ENCODE measurements at places on chromosomes 1 and 21.
A peak's percentile ranks its signal among the peaks of the same experiment; 100 is the strongest.

GRCh38 chr21:36451506-36451905 is 28.4 kb downstream of the CLDN14 start:
- DNase-seq: no peak

DNA sequence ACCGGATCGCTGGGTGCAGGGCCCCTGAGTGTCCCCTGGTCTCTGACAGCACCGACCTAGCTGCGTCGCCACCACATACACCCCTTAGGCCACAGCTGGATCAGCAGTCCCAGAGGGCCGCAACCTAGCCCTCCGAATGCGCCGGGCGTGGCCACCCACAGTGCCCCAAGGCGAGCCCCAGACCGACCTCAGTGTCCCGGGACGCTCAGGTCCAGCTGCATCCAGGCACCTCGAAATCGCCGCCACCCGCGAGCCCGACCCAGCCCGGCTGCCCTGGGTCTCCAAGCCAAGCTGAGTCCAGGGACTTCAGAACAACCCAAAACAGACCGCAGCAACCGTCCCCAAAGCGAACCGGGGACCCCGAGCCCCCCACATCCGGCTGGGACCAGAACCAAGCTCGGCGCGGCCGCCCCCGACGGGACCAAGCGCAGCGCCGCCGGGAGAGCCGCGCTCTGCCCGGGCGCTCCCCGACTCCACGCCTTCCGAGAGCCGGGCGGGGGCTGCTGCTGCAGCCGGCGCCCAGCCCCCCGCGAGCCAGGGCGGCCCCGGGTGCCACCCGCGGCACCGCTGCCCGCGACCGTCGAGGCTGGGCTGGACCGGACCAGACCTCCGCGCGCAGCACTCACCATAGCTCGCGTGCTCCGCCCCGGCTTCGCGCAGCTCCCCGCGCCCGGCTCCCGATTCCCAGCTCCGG is 54.6 kb upstream of the ECE1 start:
- no peak for DNase-seq

GRCh38 chr1:37152491-37152890 is 118.2 kb upstream of the GRIK3 start:
- DNase-seq: no peak

DNA sequence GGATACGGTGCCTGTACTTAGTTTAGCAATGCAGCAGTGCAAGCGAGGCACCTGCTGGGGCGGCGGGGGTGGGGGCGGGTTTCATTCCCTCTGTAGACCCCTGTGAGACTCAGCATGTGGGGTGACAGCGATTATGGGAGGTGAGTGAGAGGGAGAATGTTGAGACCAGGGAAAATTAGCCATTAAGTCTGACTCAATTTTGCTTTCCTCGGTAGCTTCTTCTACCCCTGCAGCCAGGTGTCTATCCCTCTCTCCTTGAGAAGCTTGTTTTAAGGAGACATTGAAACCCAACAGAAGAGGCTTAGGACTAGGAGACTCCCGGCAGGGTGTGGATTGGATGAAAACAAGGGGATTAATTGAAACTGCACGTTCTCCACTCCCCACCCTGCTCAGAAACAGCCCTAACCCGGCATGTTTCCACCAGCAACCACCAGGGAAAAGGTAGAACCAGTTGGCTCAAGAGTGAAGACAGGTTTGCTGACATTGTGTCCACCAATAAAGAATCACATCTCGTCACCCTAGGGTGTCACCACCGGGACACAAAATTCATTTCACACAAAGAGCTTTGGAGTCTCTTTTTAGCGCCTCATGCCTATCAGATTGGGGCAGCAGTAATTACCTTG is 20.6 kb upstream of the ATF3 start:
- DNase-seq: no peak

GRCh38 chr1:232909752-232910151 is 40.7 kb upstream of the NTPCR start:
- DNase-seq: no peak

- no peak for DNase-seq
Observed at GRCh38 chr1:1390675-1391074, 8.5 kb downstream of the CCNL2 start.

GRCh38 chr1:224781800-224782199 is 147.7 kb upstream of the DNAH14 start:
- no peak for DNase-seq

DNA sequence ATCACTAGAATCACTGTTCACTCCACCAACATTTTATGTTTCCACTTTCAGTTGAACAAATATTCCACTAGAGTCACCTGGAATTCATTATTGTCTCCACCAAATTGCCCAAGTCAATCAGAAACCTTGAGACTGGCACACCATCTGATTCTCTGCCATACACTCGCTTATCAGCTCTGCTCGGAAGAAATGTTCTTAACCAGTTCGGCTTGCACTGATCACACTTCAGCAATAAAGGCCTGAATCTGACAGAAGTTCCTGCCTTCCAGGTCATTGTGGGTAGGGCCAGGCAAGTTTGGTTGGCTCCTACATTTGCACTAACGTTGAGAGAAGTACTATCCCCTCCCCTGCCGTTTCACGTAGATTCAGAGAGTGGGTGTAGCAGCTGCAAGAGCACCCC is 10.0 kb downstream of the TPM3 start:
- DNase-seq: no peak

- DNase-seq: no peak
Observed at GRCh38 chr1:196059210-196059609, 549.0 kb downstream of the KCNT2 start.

DNA sequence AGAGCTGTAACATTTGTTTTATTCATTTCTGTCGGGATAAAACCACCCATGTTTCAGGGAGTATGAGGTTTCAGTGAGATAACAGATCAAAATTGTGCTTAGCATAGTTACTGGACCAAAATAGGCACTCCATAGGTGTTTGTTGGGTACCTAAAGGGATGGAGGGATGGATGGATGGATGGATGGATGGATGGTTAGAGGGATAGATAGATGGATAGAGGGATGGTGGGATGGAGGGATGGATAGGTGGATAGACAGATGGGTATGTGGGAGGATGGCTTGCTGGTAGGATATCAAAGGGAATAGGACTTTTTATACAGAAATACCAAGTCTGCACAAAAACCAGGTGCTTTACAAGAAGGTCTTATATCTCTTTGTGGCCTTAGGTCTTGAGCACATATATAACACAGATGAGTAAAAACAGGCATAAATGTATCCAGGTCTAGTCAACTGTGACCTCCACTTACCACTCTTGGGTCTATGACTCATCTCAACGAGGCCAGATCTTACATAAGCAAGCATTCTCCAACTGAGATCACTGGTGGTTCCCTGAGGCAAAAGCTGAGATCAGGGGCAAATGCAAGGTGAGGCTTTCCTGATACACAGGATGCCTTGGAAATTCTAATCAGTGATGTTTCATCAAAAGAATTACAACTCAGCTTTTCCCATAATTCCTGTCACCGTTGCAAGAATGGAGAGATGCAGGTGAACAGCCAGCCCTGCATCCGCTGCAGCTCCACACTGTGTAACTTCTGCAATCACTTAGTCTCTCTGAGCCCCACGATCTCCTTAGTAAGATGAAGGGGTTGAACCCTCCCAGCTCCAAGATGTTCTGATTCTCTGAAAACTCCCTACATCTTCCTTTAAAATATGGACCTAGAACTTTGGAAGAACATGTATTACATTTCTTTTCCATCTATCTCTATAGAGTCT is 32.0 kb downstream of the PTAFR start:
- DNase-seq: peak; percentile 55

DNA sequence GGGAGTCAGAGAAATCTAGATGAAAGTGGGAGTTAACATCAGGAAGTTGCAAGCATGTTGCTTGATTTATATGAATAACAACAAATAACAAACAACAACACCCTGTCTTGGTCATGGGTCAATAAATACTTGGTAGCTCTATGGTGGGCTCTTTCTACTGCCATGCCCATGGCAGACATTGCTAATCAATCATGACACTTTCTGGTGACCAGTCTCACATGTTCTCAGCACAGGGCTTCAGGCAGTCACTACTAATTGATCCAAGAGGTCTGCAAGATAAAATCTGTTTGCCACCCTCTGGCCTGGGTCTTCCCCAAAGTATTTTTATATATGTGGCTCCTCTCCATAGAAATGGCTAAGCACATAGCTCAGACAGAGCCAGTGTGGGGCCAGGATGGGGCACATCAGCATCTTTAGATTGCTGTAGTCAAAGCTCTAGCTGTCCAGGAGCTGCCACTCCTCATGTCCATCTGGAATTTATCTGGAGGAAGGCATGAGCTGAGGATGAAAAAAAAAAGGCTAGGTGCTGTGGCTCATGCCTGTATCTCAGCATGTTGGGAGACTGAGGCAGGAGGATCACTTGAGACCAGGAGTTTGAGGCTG is 51.2 kb downstream of the STUM start:
- DNase-seq: no peak

DNA sequence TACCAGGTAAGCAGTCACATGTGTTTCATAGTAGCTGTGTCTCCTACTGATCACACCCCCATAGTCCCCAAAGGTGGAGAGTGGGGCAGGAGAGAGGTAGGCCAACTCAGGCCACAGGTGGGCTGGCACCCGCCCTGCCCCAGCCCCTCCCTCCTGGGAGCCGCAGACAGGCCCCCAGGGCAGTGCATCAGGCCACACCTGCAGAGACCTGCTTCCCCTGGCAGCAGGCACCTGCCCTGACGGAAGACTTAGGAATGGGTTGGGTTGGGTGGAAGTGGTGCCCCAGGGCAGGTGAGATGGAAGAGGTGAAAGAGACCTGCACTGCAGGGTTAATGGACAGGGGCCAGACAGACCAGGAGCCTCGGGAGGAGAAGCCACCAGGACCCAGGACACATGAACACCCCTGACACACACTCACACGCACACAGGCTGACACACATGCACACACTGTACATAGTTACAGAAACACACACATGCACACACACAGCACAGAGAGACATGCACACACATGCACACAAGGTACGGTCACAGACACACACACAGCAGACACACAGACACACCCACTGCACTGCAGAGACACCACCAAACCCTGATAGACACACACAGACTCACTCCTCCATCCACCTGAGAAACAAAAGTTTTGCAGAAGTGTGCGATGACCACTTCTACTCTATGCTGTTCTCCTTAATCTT is 1.7 kb upstream of the COL18A1 start:
- DNase-seq: no peak

DNA sequence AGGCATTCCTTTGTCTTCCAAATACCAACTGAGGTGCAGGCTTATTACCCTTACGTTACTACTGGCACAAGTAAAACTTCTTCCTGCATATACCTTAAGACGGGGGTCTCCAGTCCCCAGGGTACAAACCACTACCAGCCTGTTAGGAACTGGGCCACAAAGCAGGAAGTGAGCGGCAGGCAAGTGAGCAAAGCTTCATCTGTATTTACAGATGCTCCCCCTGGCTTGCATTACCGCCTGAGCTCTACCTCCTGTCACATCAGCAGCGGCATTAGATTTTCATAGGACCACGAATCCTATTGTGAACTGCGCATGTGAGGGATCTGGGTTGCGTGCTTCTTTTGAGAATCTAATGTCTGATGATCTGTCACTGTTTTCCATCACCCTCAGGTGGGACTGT is 113.1 kb downstream of the SLC45A1 start:
- DNase-seq: no peak

DNA sequence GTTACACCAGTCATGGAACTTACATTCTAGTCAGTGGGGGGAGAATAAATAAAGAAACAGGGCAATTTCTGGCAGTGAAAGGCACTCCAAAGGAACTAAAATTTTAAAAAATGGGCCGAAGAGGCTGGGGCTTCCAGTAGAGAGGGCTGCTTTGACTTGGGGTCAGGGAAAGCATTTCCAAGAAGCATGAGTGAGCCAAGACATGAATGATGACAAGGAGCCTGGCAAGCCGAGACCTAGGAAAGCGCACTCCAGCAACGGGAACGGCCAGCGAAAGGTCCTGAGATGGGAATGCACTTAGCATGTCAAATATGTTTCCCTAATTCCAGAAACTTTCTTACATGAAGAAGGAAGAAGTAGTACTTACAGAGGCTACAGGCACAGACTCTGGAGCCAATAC is 95.4 kb upstream of the NGF start:
- no peak for DNase-seq

DNA sequence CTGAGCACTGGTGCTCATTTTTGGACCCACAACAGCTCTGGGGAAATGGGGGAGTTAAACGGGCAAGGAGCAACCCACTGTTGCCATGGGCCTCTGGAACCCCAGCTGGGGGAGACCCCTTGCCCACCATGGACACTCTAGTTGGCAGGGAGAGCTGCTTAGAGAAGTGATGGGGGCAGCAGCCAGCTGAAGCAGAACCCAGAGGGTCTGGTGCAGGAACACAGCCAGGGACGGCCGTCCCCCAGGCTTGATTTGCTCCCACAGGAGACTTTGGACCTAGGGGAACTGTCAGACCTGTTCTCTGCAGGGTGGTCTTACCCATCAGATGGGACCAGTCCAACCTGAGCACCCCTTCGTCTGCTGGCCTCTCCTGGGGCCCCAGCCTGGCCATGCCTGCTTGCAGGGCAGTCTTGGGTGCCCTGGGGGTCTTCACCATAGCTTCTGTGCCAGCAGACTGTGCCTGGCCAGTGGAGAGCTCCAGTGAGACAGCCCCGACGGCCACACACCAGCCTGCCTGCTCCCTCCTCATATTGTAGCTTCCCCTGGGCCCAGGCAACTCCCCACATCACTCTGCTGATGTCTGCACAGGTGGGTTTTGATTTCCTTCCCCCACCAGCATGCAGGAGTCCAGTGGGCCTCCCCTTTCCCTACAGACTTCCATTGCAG is 11.3 kb downstream of the SPATC1L start:
- DNase-seq: no peak

DNA sequence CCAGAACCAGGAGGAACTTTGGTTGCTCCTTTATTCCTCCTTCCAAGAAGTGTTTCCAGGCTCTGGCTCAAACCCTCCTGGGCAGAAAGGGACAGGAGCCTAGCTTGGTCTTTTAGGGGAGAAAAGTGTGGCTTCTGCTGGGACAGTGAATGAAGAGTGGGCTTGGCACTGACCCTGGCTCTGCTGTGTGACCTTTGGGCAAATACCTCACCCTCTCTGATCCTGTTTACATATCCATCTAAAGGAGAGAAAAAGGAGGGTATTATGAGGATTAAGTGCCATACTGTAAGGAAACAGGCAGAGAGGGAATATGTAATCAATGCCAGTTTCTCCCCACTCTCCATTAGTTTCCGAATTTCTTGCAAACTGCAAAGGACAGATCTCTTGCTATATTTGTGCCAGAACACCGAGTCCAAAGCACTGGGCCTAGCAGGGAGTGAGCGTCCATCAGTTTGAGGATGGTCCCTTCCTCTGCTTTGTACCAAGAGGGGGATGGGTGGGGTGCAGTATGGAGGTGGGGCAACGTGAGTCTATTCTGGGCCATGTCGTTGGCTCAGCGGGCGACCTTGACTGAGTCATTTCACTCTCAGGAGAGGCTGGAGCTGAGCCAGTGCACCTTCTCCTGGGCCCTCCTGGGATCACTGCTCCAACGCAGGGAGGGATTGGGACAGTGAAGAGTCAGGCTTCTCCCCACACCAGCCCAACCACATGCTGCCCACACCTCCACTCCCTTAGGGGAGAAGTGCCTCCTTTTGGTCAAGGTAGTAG is 38.4 kb downstream of the IGSF21 start:
- no peak for DNase-seq

DNA sequence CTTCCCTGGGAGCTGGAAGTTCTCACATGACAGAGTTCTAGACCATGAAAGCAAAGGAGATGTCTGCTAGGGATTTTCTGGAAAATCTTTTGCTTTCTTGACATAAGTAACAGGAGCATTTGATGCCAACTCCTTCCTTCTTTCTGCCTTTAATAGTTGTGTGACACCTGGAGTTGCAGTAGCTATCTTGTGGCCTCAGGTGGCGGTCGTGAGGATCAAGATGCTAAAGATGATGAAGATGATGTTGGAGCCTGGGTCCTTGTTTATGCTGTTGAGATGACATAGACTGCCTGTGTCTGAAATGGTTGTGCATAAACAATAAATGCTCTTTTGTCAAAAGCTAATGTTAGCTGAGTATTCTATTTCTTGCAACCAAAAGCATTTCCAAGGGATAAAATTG is 32.7 kb upstream of the KIRREL1 start:
- DNase-seq: no peak
